ENCODE measurements at places on chromosomes 7 and 10.

DNA sequence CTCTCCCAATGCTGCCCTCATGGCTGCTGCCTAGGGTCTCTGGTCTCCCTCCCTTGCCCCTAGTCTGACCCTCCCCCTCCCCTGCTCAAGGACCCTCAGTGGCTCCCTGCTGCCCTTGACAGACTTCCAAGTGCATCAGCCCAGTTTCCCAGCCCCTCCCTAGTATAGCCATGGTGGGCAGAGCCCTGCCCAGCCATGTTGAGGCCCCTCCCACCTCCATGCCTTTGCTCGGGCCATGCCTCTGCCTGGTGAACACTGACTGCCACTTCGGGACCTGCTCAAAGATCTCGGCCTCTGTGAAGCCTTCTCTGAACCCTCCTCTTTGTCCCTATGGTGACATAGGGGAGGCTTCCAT lies 73.2 kb downstream of the MYL10 start:
- DNase-seq: no peak

- DNase-seq: peak; percentile 29
Observed at GRCh38 chr10:12400266-12400931, 51.1 kb downstream of the CAMK1D start.

GRCh38 chr10:97333351-97333600 lies 1.3 kb downstream of the FRAT2 start:
- DNase-seq: no peak

- peak; percentile 5 for DNase-seq
Observed at GRCh38 chr10:124124123-124124768, 30.8 kb upstream of the CHST15 start.

- DNase-seq: no peak
Observed at GRCh38 chr10:69329721-69330178, 51.5 kb downstream of the HK1 start.

Measured in spleen (tissue), 13 donors.